ENCODE measurements at places on chromosomes 1 and 21.

DNA sequence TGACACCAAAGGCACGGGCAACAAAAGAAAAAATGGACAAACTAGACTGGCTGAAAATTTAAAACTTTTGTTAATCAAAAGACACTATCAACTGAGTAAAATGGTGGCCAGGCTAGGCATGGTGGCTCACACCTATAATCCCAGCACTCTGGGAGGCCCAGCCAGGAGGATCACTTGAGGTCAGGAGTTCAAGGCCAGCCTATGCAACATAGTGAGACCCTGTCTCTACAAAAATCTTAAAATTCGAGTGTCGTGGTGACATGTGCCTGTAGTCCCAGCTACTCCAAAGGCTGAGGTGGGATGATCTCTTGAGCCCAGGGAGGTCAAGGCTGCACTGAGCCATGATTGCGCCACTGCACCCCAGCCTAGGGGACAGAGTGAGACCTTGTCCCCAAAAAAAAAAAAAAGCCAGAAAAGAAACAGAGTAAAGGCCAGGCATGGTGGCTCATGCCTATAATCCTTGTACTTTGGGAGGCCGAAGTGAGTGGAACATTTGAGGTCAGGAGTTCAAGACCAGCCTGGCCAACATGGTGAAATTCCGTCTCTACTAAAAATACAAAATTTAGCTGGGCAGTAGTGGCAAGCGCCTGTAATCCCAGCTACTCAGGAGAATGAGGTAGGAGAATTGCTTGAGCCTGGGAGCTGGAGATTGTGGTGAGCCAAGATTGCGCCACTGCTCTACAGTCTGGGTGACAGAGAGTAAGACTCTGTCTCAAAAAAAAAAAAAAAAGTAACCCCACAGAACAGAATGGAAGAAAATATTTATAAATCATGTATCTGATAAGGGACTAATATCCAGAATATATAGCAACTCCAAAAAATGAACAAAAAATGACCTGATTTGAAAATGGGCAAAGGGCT is 8.0 kb downstream of the TUT4 start:
- no peak for DNase-seq

- DNase-seq, result no peak
Observed at GRCh38 chr21:35198565-35198964, 149.5 kb upstream of the RUNX1 start.

- no peak for DNase-seq
Observed at GRCh38 chr1:84152649-84153056, 8.6 kb downstream of the PRKACB start.

DNA sequence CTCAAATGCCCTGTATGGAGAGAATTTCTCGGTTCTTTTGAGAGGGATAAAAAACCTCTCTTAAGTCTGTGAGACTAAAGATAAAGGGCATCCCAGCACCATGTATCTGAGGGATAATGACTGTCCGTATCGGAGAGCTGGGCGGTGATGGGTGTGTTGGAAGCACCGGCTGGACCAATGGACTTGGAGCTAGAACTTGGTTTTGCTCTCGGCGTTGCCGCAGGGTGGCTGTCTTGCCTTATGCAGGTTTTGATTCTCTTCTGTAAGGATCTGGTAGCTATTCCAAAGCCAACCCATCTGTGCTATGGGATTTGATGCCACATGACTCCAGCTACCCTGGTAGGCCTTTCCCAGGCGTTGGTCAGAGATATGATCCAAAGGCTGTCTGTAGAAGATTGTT is 348.8 kb downstream of the KIF26B start:
- DNase-seq, result no peak

DNA sequence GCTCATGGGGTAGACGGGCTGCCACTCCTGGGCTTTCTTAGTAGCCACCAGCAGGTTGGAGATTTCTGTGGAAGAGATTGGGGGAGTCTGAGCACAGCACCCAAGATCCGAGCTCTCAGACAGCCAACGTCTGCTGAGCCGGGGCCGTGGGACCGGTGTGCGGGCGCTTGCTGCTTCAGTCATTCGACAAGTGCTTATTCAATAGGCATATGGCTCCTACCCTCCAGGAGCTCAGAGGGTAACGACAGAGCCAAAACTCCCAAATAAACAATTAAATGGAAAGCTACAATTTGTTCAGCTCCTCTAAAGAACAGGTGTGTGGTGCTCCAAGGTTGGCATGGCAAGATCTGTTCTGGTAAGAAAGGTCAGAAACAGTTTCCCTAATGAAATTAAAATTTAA is 106.0 kb downstream of the RAVER2 start:
- no peak for DNase-seq

DNA sequence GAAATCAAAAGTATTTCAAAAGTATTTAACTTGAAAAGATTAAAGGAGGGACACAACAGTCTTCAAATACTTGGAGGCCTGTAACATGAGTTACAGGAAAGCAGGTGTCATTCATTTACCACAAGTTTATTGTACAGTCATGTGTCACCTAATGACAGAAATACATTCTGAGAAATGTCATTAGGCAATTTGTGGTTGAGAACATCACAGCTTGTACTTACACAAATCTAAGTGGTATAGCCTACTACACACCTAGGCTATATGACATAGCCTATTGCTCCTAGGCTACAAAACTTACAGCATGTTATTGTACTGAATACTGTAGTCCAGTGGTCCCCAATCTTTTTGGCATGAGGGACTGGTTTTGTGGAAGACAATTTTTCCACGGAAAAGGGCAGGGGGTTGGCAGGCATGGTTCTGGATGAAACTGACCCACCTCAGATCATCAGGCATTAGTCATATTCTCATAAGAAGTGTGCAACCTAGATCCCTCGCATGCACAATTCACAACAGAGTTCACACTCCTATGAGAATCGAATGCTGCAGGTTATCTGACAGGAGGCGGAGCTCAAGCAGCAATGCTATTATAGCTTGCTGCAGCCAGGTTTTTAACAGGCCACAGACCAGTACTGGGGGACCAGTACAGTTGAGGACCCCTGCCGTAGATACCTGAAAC is 25.0 kb upstream of the PHTF1 start:
- DNase-seq, result no peak

- no peak for DNase-seq
Observed at GRCh38 chr1:71572038-71572437, 491.2 kb upstream of the ZRANB2 start.

GRCh38 chr1:116377541-116378529 is 4.8 kb downstream of the ATP1A1 start:
- no peak for DNase-seq

DNA sequence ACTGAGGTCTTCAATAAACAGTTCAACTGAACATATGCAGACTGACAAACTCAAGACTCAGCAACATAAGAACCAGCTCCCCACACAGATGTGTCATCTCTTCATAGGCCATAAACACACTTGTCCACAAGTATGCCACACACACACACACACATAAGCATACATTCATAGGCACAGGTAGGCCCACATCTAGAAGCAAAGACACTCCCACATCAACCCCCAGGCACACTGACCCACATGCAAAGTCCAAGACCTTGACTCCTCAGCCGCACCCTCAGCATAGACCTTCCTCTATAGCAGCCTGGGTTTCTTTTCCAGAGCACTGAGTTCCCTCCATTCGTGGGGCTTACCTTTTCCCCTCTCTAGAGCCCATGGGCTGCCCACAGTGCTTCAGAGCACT is 1.4 kb downstream of the LAD1 start:
- DNase-seq, result peak; percentile 40

DNA sequence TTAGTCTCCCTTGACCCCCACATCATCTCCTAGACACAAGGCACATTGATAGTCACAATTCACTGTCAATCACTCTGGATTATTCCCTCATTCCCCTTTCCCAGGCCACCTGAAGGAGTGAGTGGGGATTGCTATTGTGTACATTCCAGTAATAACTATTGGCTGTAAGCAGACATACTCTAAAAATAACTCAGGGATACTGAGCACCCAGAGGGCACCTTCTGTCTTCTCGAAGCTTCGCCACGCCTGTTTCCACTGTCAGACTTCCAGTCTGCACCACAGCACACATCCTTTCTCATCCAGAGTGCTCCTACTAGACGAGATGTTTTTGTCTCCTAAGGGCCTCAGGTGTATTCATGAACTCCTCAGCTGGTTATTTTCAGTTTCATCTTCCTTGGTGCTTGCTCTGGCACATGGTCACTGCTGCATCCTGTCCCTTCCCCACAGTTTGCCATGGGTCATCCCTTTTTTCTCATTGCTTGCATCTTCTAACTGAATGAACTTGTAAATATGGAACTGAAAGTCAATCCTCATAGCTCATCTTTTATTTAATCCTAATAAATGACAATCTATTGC is 848 bp upstream of the APOBEC4 start:
- no peak for DNase-seq

GRCh38 chr1:156337052-156337887 is 822 bp downstream of the CCT3 start:
- no peak for DNase-seq

DNA sequence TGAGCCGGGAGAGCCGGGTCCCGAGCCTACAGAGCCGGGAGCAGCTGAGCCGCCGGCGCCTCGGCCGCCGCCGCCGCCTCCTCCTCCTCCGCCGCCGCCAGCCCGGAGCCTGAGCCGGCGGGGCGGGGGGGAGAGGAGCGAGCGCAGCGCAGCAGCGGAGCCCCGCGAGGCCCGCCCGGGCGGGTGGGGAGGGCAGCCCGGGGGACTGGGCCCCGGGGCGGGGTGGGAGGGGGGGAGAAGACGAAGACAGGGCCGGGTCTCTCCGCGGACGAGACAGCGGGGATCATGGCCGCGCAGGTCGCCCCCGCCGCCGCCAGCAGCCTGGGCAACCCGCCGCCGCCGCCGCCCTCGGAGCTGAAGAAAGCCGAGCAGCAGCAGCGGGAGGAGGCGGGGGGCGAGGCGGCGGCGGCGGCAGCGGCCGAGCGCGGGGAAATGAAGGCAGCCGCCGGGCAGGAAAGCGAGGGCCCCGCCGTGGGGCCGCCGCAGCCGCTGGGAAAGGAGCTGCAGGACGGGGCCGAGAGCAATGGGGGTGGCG is 371 bp downstream of the ARID1A start:
- no peak for DNase-seq

GRCh38 chr21:23890652-23891051 is 1716.6 kb downstream of the MRPL39 start:
- no peak for DNase-seq

DNA sequence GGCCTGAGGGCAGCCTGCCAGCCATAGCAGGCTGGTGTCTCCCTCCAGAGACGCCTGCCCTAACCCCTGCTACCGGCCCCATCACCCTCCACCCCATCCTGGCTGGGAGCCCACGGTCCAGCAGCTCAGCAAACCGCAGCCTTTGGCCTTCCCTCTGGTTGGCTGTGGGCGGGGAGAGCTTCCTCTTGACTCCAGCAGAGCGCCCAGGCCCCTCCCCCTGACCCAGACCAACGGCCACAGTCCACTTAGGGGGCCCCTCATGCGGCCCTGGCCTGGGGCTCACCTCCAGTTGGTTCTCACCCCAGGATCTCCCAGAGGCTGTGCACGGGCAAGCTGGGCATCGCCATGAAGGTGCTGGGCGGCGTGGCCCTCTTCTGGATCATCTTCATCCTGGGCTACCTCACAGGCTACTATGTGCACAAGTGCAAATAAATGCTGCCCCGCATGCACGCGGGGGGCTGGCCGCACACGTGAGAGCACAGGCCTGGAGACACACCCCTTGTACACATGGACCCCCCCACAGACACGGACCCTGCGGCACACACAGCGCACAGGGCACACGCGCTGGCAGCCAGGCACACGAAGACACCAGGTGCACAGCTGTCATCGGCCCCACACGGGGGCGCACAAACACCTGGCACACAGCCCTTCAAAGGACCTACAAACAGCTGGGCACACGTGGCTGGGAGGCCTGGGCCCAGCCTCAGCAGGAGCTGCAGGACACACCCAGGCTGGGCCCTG is 3.1 kb downstream of the SMIM1 start:
- peak; percentile 96 for DNase-seq

- DNase-seq, result no peak
Observed at GRCh38 chr1:27031235-27032118, 18.8 kb upstream of the TENT5B start.

Data from HuH-7 (cell line).